ENCODE measurements at places on chromosomes 13 and 19.

DNA sequence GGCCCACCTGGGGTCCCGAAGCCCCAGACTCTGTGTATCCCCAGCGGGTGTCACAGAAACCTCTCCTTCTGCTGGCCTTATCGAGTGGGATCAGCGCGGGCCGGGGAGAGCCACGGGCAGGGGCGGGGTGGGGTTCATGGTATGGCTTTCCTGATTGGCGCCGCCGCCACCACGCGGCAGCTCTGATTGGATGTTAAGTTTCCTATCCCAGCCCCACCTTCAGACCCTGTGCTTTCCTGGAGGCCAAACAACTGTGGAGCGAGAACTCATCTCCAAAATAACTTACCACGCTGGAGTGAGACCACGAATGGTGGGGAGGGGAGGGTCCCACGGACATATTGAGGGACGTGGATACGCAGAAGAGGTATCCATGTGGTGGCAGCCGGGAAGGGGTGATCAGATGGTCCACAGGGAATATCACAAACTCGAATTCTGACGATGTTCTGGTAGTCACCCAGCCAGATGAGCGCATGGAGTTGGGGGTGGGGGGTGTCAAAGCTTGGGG lies 1.0 kb upstream of the ICAM5 start:
- DNase-seq = no peak

- DNase-seq = no peak
These were observed 93.5 kb downstream of the INSR start for GRCh38 chr19:7200736-7201135.

DNA sequence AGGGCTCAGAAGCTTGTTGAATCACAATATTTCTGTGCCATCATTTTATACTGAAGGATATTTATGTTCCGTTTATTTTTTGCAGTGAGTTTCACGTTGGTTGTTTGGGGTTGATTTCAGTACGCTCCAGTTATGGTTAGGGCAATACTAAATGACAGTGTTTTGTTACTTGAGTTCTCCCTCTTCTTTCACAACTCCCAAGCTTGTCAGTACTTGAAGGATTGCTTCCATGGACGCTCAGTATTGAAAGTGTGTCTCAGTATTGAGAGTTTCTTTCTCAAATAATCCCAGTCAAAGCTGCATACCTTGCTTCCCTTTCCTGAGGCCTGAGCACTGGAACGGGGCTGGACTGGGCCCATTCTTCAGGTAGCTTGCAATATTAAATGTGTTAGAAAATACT lies 38.9 kb downstream of the LACC1 start:
- no peak for DNase-seq

DNA sequence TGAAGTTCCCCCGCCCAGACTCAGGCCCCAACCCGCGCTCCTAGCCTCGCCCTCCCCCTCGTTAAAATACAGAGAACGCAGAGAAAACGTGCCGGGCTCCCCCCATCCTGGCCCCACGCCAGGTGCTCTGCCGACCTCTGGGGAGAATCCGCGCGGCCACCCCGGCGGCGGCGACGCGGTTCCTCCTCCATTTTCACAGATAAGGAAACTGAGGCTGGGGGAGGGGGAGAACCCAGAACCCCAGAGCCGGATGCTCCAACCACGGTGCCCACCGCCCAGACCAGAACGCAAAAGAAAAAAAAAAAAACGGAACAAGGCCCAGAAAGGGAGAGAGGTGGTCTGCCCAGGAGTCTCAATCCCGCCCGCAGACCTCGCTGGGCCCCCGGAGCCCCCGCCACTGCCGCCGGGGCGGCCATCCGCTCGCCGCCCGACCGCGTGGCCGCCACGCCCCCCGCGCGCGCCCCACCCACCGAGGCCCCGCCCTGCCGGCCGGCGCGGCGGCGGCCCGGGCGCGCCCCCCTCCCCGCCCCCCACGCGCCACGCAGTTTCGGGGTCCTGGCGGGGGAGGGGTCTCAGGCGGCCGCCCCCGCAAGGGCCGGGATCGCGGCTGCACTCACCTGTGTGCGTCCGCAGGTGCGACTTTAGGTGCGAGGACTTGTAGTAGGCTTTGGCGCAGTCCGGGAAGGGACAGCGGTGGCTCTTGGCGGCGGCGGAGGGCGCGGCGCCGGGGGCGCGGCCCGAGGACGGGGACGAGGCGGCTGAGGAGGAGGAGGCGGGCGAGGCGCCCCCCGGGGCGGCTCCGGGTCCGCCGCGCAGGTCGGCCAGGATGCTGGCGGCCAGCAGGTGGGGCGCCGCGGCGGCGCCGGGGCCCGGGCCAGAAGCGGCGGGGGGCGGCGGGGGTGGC lies 703 bp downstream of the KLF16 start:
- DNase-seq = no peak

GRCh38 chr19:51489113-51489512 lies 10.8 kb downstream of the CEACAM18 start:
- DNase-seq = no peak

DNA sequence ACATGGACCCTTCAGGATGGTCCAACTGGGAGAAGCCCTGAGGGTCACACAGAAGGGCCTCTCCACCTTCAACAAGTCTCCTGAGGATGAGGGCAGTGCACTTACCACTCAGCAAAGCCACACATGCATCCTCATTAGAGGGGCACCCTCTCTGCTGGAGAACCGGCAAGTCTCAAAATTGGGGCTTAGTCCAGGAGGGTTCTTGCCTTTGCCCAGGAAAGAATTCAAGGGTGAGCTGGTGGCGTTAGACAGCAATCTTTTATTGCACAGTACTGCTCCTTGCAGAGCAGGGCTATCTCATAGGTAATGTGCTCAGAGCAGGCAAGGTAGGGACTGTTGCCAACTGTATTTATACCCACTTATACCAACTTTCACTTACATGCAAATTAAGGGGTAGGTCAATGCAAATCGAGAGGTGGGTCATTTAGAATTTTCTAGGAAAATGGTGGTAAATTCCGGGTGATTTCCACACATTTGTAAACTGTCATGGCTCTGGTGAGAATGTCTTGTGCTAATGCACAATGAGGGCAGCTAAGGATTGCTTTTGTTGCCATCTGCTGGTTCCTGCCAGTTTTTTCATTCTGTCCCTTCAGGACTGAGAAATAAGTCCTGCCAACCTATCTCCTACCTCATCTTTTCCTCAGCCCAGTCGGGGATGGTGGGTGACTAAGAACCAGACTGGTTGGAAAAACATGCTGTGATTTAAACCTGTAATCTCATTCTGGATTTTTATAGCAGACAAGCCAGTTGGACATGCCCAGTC lies 27.8 kb upstream of the IGSF23 start:
- DNase-seq = peak; percentile 48

- no peak for DNase-seq
These were observed 1.8 kb downstream of the AXL start for GRCh38 chr19:41220811-41221210.

DNA sequence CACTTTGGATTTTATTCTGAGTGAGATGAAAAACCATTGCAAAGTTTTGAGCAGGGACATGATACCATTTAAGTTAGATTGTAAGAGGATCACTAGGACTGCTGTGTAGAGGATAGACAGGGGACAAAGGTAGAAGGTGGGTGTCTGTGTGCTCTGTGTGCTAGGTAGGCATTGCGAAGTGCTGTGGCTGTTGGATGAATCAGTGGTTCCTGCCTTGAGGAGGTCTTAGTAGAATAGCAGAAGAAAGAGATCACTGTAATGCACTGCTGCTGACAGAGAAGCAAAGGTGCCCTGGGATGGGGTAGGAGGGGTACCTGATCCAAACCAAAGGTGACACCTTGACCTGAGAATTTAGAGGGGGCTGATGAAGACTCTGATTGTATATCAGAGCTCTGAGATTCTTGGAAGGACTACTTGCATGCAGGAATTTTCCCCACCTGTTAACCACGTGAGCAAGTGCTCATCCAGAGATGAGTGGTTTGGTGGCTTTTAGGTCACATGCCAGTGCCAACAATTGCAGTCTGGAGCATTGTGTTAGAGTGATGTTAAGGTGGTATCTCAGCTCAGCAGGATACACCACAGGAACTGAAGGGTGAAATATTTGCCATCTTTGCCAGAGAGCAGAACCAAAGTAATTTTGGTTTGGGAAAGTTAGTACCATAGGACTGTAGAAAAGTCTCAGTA lies 10.8 kb downstream of the WASF3 start:
- no peak for DNase-seq

- DNase-seq = no peak
These were observed 863 bp downstream of the AURKC start for GRCh38 chr19:57231686-57232085.

DNA sequence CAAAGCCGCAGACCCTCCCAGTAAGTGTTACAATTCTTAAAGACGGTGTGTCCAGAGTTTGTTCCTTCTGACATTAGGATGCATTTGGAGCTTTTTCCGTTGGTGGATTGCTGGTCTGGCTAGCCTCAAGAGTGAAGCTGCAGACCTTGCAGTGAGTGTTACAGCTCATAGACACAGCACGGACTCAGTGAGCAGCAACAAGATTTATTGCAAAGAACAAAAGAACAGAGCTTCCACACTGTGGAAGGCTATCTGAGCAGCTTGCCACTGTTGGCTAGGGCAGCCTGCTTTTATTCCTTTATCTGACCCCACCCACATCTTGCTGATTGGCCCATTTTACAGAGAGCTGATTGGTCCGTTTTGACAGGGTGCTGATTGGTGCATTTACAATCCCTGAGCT lies 242.8 kb upstream of the SGCG start:
- DNase-seq = no peak

DNA sequence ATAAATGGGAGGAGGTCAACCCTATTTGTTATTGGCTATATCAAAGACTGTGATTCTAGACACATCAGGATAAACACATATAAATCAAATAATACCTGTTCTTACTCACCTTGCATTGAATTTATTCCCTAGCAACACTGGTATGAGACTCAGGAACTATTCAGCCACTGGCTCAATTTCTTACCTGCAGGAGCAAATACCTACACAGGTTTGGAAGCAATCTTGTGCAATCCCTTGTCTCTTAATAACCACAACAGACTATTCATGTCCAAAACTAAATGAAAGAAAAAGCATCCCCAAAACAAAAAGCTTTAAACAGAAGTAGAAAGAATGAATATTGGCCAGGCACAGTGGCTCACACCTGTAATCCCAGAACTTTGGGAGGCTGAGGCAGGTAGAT lies 55.5 kb downstream of the TBC1D4 start:
- DNase-seq = no peak

- DNase-seq = no peak
These were observed 467.7 kb upstream of the NBEA start for GRCh38 chr13:34474187-34474868.

GRCh38 chr13:58977085-58977484 lies 1186.6 kb downstream of the DIAPH3 start:
- DNase-seq = no peak

- DNase-seq = no peak
These were observed 616 bp downstream of the FCHO1 start for GRCh38 chr19:17751912-17752273.

DNA sequence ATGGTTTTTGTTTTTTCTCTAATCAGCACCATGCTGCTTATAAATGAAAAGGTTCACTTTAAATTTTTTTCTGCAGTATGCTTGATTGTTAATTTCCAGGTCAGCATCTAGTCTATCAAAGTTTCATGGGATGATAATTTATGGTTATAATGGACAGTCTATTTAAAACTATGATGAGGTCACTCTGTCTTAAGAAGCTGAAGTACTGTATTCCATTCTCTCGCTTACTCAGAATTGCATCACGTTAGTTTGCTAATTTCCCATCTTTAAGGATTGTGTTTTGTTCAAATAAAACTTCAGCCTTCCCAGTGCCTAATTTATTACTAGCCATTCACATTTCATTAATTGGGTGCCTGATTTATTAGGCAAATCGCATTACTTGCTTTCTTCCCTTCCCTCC lies 94.3 kb downstream of the GPC6 start:
- DNase-seq = no peak

DNA sequence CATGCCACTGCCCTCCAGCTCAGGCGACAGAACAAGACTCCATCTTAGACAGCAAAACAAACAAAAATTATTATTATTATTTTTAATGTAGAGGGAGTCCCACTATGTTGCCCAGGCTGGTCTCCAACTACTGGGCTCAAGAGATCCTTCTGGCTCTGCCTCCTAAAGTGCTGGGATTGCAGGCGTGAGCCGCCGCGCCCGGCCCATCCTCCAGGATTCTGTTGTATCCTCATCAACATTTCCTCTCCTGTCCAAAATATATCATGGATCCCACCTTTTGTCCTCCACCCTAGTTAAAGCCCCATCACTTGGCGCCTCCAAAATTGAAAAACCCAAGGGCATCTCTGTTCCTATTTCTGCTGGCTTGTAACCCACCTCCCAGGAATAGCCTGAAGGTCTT lies 1.2 kb downstream of the ZNF784 start:
- DNase-seq = no peak

DNA sequence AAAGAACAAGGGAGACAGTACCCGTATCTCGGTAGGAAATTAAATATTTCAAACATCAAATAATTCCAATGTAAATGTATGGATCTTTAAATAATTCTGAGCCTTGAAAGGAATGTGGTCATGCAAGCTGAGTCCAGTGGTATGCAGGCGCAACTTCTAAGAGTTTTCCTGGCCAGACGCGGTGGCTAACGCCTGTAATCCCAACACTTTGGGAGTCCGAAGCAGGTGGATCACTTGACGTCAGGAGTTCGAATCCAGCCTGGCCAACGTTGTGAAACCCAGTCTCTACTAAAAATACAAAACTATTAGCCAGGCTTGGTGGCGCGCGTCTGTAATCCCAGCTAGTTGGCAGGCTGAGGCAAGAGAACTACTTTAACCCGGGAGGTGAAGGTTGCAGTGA lies 1.1 kb upstream of the ZNF845 start:
- DNase-seq = no peak

- DNase-seq = no peak
These were observed 433.2 kb upstream of the KLHL1 start for GRCh38 chr13:70541451-70541850.

GRCh38 chr19:11422163-11423065 lies 3.3 kb upstream of the RGL3 start:
- no peak for DNase-seq

GRCh38 chr19:10109528-10109927 lies 2.0 kb upstream of the P2RY11 start:
- no peak for DNase-seq

DNA sequence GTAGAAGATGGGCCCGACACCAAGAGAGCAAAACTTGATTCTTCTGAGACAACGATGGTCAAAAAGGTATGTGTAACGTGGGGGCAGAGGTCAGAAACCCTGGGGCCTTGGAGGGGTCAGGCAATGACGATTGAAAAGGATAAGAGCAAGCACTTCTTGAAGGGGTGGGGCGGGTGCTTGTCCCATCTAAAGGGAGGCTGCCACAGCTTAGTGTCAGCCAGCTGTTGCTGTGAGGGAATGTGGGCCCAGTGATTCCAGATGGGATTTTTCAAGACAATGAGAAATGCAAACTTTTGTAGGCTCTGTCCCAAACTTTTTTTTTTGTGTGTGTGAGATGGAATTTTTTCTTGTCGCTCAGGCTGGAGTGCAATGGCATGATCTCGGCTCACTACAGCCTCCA lies 24.5 kb downstream of the SAE1 start:
- DNase-seq = no peak

DNA sequence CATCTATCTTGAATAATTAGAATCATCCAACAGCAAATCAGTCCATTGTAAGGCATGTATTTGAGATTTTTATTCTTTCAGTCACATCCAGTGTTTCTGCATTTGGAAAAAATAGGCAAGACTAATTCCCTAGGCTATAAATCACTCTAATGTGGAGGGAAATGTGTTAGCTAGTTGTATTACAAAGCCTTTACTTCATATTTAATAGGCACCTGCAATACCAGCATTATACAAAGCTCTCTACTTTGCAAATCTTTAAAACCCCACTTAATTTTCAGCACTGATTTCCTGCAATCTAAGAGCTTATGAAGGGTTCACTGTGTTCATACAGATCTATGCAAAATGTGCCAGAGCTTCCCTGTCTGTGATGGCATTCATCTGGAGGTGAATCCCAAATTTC lies 12.3 kb downstream of the PCDH9 start:
- no peak for DNase-seq

GRCh38 chr19:42247640-42248199 lies 5.3 kb upstream of the GSK3A start:
- no peak for DNase-seq

Measured in HT1080 (cell line).